ENCODE measurements at places on chromosomes 5 and 9.

- no peak for DNase-seq
Measured at GRCh38 chr5:13972029-13972428, 27.5 kb upstream of the DNAH5 start.

- DNase-seq, result no peak
Measured at GRCh38 chr5:82334856-82335255, 56.7 kb upstream of the RPS23 start.

DNA sequence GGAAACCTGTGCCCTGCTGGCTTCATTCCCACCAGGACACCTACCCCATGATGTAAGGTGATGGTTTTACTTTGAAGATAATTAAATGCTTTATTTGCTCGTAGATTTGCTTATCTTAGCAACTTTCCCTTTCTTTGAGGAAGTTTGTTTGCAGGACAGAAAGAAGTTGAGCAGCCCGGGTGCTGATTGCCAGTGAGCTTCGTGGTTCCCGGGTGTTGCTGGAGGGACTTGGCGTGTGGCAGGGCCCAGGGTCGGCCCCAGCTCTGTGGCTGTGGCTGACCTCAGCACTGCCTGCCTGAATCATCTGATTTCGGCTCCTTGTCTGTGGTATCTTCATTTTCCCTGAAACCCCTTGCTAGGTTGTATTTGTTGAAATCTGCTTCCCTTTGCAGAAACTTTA, 8.7 kb downstream of the POMT1 start:
- no peak for DNase-seq

GRCh38 chr9:130823435-130823834, 11.6 kb upstream of the ABL1 start:
- DNase-seq, result no peak

DNA sequence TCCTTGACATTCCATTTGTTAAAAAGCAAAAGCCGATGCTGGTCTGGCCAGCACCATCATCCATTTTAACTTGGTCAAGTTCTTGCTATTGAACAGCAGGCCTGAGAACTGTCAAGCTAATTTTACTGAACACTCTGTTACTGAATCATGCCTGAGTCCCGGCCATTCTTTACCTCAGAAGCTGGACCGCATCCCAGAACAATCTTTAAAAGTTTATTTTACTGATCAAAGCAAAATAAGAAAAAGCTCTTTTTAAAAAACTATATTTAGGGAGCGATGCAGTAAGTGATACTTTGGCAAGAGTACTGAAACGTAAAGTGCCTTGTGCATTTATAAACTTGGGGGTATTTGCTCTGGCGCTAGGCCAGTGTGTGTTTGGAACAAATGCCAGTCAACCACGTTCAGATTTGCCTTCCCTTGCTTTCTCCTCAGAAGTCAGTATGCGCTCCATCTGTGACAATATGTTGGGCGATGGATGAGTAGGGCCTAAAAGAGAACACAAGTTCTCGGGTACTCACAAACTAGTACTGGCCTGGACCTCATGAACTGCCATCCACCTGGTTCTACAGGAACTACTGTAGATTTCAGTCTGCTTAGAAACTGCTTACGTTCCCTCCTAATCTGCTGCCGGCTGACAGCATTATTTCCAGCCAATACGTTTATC, 161.9 kb downstream of the MAPKAP1 start:
- DNase-seq, result no peak

DNA sequence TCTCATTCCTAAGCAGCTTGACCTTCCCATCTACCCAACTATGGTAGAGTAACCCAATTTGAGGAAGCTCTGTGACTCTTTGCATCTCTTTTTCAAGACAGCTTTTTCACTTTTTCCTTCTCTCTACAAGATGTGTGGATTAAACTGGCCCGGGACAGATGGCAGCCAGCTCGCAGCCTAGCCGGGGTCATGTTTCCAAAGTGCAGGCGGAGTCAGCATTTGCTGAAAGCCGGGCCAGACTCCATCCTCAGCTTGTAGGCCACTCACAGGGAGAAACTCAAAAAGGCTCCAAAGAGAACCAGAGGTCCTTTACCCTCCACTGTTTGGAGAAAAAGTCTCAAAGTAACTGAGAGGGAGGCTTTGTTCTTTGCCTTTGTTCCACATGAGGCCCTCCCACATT, 286.8 kb upstream of the PANK3 start:
- no peak for DNase-seq

DNA sequence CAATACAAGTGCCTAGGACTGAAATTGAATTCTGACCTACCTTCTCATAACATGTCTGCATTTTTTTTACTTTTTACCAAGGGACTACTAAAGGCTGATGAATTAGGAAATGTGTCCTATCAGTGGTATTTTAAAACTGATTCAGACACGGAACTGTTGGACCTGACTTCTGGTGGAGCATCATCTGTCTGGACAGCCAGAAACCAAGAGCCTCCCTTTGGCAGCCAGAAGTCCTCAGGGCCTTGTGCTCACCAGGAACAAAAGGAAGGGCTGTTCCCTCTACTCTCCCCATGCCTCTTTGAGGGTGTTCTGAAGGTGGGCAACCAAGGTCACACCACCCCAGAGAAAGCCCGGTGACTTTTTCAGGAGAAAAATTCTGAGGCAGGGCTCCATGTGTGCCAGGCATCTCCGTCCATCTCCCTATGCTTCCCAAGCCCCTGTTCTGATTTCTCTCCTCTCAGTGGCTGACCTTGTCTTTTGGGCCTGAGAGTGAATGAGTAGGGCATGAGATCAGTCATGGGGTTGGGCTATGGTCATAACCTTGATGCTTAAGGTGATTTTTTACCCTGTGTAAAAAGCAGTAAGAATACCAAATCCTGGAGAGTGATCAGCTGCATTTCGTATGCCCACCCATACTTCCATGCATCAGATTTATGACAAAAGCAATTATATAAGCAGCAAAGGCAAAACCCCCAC, 143.7 kb downstream of the SCAMP1 start:
- DNase-seq, result no peak

- no peak for DNase-seq
Measured at GRCh38 chr9:123960965-123961364, 31.0 kb upstream of the DENND1A start.

- no peak for DNase-seq
Measured at GRCh38 chr5:174047472-174048099, 2.1 kb downstream of the NSG2 start.

DNA sequence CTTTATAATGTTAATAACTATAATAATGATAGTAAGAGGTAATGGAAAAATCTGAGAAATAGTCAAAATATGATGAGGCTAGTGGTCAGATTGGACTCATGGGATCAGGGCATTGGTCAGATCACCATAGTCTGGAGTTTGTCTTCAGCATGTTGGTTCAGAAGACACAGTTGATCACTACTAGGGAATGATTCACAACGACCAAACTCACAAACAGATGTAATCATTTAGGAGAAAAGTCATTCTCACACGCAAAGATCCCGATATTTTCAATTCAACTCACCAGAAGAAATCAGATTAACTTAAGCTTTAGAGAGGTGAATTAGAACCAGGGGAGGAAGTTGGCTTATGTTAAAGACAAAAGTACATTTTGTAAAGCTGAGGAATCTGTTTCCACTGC, 131.8 kb downstream of the LURAP1L start:
- no peak for DNase-seq

DNA sequence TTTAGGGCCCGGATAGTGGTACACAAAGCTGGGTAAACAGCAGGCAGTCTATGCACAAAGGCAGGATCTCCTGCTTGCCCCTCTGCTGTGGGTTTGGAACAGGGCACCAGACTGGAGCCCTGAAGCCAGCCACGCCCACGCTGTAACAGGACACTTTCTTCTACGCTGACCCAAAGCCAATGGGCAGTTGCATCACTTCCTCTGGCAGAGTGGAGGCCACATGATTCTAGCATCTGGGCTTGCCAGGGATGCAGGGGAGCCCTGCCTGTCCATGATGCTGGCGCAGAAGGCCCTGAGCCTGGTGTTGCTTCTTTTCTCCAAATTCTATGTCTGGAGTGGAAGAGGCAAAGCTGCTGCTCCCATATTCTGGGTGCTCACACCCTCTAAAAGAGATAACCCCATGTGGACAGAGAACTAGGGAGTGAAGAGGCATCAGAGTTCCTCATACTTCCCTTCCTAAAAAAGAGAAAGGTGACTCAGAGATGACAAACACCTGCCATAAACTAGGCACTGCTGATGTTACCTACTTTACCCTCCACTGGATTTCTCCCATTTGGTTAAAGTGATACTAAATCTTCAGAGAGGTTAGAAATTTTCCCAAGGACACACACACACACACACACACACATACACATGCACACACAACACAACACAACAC, 260.3 kb upstream of the KLF4 start:
- peak; percentile 25 for DNase-seq

DNA sequence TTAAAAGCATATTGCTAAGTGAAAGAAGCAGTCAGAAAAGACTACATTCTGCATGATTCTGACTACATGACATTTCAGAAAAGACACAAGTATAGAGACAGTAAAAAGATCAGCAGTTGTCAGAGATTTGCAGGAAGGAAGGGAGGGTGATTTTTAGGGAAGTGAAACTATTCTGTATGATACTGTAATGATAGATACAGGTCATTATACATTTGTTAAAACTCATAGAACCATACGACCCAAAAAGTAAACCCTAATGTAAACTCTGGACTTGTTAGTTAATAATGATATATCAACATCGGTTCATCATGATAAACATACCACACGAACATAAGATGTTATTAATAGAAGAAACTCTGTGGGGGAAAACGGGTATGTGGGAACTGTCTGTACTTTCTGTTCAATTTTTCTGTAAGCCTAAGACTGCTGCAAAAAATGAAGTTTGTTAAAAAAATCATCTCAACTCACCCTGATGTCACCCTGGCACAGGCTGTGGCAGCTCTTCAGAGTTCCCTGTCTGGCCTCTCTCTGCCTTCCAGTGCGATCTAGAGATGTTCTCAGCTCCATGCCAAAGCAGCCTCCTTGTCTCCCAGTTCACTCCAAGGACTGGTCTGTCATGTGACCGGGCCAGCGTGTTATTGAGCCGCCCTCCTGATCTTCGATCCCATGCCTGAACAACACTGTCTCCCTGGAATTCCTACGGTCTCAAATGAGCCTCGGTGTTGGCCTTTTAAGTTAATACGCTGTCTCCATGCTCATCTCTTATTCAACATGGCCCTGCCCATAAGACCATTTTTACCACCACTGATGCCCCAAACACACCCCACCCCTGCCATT, 35.4 kb downstream of the PRLR start:
- DNase-seq, result no peak

DNA sequence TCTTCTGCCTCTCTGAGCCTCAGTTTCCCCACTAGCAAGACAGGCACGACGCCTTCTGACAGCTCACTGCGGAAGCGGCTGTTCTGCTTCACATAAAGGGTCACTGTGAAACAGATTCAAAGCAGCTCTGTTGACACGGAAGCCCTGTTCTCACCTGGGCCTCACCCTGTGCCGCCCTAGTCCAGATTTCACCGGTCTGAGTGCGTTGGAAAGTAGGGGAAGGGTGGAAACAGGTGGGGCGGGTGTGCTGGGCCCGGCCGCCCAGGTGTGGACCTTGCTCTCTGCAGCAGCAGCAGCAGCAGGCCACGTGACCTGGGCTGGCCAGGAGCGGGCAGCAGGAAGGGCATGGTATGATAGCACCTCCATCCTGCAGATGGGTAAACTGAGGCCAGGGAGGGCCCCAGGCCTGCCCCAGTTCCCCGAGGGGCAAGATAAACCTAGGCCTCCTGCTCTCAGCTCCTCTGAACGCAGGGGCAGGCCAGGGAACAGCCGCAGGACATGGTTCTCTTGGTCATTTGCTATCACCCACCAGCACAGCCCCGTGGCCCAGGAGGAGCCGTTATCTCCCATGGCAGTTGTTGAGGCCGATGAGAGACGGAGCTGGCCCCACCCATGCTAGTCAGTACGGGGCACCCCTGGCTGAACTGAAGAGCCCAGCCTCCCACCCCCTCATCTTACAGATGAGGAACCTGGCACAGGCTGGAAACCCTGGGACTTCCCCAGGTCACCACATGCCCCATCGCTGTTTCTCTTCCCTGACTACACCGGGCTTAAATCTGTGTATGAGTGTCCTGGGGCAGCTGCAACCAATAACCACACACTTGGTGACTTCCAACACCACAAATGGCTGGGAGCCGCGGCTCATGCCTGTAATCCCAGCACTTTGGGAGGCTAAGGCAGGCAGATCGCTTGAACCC, 12.1 kb downstream of the PTGES2 start:
- DNase-seq, result peak; percentile 99

GRCh38 chr5:91955610-91956009, 572.5 kb upstream of the ARRDC3 start:
- DNase-seq, result no peak

- no peak for DNase-seq
Measured at GRCh38 chr5:125856949-125857348, 566.3 kb upstream of the GRAMD2B start.

- DNase-seq, result peak; percentile 5
Measured at GRCh38 chr5:73152411-73153388, 20.3 kb upstream of the TMEM174 start.

DNA sequence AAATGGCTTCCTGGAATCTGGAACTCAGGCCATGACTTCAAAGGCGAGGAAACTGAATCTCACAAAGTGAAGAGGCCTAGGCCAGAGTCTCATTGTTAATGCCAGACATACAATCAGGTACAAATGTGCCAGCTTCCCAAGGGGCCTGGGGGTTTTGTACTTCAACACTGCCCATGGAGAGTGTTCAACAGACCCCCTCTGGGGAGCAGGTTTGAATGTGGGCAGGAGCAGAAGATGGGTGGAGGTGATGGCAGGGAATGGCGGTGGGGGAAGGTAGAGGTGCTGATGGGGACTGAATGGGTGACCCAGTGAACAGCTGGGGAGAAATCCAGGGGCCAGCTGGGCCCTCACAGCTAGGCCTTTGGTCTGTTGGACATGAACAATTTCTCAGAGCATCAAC, 12.0 kb downstream of the FOXI1 start:
- DNase-seq, result no peak

GRCh38 chr9:93325307-93326035, 126.0 kb upstream of the FAM120A start:
- no peak for DNase-seq

DNA sequence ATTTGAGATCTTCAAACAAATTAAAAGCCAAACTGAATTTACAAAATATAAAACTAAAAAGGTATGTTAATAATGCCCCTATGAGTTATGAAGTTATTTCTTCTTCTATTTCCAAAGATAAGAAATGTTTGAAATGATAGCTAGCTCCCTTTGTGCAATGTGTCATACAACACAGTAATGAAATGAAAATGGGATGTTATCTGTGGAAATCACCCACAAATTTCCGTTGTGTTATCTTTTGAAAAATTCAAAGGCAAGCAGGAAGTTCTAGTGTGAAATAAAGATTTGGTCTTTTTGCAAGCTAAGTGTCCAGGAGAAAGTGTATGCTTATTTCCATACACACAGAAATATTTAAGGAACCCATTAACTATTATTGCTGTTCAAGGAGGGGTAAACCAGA, 375.3 kb upstream of the PRR16 start:
- peak; percentile 59 for DNase-seq

- no peak for DNase-seq
Measured at GRCh38 chr5:179235416-179236400, 109.6 kb downstream of the ADAMTS2 start.

DNA sequence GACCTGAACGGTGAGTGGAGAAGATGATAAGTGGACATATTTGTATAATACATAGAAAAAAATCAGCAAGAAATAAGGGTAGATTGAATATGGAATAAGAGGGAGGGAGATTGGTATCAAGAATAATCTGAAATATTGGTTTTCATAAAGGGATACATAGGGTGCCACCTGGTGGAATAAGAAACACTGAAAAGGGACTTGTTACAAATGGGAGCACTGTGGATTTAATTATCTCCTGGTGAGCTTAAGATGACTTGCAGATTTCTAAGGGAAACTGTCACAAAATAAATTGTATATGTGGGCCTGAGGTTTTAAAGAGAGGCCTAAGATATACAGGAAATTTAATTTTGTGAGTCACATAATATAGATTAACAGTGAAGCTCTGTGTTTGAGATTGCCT, 1403.5 kb upstream of the CDH18 start:
- peak; percentile 9 for DNase-seq

GRCh38 chr5:128774605-128775004, 190.7 kb upstream of the SLC27A6 start:
- DNase-seq, result peak; percentile 64
